ENCODE measurements at places on chromosomes 5 and 9.

DNA sequence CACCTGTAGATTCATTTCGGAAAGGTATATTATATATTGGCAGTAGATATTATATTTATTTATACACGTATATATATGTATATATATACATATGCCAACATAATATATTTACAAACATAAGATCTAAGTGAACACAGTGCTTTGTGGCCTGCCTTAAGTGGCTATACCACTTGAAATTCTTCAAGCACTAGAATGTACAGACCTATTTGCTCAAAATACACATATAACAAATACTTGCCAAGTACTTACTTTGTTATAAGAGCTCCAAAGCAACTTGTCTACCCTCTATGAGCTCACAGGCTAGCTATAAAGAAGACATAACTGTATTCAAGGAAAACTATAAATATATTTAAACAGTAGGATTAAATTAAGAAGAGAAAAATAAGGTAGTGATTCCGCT is 33.6 kb upstream of the SLC36A1 start:
- no peak for DNase-seq

GRCh38 chr5:61069150-61069549 is 93.1 kb downstream of the SMIM15 start:
- DNase-seq, result no peak

GRCh38 chr5:135386886-135387628 is 12.0 kb downstream of the MACROH2A1 start:
- no peak for DNase-seq

DNA sequence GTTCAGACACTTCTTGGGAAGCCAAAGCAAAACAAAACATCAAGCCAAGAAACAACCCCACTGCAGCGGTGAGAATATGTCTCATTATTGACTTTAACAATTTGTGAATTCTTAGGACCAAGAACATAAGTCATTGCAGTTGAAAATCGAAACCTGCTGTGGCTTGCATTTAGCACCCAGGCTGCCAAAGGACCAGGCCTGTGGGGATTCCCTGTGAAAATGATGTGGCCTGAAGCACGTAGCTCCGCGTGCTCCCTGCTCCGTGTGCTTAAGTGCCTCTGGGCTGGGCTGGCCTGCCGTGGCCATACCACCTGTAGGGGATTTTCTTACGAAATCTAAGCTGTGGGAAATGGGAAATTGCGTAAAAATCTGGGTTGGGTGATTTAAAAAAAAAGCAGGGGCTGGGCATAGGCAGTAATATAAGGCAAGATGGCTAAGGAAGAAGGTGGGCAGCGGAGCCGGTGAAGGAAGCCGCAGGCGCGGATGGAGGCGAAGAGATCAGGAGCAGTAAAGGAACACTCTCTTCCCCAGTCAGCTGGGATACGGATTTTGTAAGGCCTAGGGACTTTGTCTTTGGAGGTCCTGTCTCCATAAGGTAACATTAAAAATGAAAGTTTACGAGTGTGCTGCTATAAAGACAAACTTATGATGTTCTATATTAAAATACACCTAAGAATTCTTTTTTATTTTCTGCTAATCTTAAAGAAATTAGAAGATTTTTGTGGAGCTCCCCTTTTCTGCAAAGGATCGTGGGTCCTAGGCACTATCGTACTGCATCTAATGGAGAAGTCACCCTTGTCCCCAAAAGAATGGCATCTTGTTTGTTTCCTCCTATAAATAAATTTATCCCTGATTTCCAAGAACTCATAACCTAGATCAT is 189.6 kb upstream of the SEMA6A start:
- no peak for DNase-seq

GRCh38 chr9:124660341-124660801 is 110.7 kb downstream of the NR6A1 start:
- DNase-seq, result no peak

DNA sequence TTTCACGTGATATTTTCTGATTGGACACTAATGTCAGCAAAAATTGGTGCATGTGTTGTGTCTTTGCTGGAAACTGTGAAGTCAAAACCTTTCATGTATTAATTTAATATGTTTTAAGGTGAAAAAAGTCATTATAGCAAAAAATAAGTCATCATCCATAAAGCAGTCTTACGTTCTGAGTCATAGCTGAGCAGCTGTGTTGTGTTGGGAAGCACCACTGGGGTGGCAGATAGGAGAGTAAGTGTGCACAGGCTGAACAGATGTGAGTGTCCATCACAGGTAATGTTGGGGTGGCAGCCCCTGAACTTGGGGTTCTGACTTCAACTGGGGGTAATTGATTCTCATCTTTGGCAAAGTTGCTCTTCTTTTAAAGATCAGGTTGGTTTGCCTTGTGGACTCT is 156.8 kb downstream of the NXNL2 start:
- no peak for DNase-seq

Data from right atrium auricular region (tissue), 2 donors.